CD4-positive, CD25-positive, alpha-beta regulatory T cell (primary cell): ENCODE measurements at places on chromosomes 7 and 10. TPM values are rescaled to one million over a fixed set of nuclear protein-coding genes. Genes with fewer than 3 reads are reported as not detected.

The PKD2L1 gene
- not detected for polyA plus RNA-seq

GRCh38 chr10:32317795-32318357 is 29.1 kb downstream of the EPC1 start:
- DNase-seq: no peak

GRCh38 chr7:30459591-30460245 is 18.9 kb downstream of the NOD1 start:
- no peak for DNase-seq

GRCh38 chr10:74593470-74593869 is 232.9 kb upstream of the KAT6B start:
- DNase-seq: no peak

DNA sequence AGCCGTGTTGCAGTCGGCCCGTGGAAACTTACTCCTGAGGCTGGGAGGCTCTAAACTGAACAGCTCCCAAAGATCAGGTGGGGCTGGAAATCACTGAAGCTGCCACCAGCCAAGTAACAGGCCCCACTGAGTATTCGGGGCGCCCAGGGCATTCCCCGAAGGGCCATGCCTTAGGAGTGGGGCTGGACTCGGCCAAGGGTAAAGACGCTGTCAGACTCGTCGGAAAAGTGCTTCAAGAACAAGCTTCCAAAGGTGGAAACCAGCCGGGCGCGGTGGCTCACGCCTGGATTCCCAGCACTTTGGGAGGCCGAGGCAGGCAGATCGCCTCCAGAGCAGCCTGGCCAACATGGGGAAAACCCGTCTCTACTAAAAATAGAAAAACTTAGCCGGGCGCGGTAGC is 102.8 kb downstream of the GALNT11 start:
- no peak for DNase-seq

DNA sequence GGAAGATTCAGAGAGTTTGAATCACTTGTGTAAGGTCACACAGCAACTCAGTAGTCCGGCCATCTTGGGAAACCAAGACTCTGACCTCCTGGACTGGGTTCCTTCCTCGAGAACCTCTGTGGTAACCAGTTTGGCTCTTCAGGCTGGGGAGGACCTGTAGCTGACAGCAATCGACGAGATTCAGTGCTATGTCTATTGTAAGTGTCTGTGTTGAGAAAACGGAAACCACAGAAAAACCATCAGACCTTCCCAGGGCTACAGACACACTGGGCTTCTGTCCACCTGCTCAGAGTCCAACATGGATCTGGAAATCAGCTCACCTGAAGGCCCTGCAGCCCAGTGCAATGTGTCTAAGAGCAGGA is 403.7 kb downstream of the RPS24 start:
- DNase-seq: no peak

The AHR gene
- polyA plus RNA-seq: 13.0 TPM

DNA sequence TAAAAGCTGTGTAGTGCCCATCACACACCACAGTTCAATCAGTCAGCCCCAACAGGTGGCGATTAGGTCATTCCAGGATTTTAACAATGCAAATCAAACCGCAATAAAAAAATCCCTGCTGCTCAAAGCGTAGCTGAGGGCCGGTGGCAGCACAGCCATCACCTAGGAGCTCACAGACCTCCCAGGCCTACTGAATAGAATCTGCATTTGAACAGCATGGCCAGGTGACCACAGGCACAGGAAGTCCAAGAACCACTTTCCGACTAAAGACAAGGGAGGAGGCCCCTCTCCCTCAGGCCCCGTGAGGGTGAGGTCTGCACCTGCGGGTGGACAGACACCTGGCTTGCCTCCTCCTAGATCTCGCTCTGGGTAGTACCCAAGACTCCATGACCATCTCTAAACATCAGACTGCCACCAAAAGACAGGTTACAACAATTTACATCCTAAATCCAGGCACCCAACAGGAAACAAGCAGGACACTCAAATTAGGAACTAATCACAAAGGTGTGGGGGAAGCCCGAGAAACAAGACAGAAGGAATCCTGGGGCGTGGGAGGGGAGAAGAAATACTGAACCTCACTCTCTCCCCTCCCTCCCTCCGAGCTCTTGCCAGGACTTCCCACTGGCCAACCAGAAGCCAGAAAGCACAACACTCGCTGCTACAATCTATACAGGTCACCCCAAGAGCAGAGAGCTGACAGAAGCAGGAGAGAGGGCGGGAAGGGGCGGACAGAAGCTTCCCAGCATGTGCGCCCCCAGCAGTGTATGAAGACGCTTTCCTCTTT is 19.2 kb downstream of the GNA12 start:
- no peak for DNase-seq

The ADIRF gene
- 0.42 TPM for polyA plus RNA-seq

- DNase-seq: no peak
Observed at GRCh38 chr7:107998660-107999480, 4.1 kb downstream of the LAMB1 start.

GRCh38 chr10:4013651-4014121 is 228.7 kb upstream of the KLF6 start:
- DNase-seq: no peak

The C10orf53 gene
- polyA plus RNA-seq: not detected

GRCh38 chr10:122281751-122282150 is 10.7 kb downstream of the BTBD16 start:
- DNase-seq: no peak

GRCh38 chr7:12386313-12386740 is 17.3 kb downstream of the VWDE start:
- DNase-seq: no peak

The GIMAP7 gene
- 778 TPM for polyA plus RNA-seq

- no peak for DNase-seq
Observed at GRCh38 chr7:135717693-135718092, 10.3 kb downstream of the SLC13A4 start.
